ENCODE measurements at places on chromosomes 11 and 22. TPM values are rescaled to one million over a fixed set of nuclear protein-coding genes. Genes with fewer than 3 reads are reported as not detected.

The PANX1 gene
- total RNA-seq = 58.1 TPM

The DEUP1 gene
- total RNA-seq = 1.3 TPM

The ANO9 gene
- 1.4 TPM for total RNA-seq

The TNNI2 gene
- 103 TPM for total RNA-seq

The KRTAP5-11 gene
- not detected for total RNA-seq

The TIMP3 gene
- 237 TPM for total RNA-seq

The GLB1L2 gene
- total RNA-seq = 8.7 TPM

The OR4S1 gene
- total RNA-seq = not detected

The YPEL4 gene
- total RNA-seq = 3.5 TPM

The APOL1 gene
- total RNA-seq = 4.3 TPM

Data from camera-type eye (tissue), 1 donor.